ENCODE measurements at places on chromosomes 5 and 9.

DNA sequence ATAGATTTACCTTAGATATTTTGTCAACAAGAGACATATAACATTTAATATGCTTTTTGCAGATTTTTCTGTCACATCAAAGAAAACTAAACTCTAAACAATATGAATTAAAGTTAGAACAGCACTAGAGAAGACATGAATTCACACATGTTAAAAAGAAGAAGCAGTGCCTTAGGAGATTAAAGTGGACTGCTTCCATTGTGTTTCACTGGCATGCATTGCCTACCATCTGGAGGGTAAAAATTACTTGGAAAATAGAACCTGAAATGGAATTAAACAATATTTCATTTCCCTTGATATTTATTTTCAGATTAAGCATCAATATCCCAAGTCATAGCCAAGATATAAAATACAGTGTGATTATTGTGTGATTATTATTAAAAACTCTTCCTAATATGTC lies 319.4 kb upstream of the CDH18 start:
- DNase-seq: no peak

GRCh38 chr5:118891252-118891651 lies 97.1 kb downstream of the DTWD2 start:
- no peak for DNase-seq

DNA sequence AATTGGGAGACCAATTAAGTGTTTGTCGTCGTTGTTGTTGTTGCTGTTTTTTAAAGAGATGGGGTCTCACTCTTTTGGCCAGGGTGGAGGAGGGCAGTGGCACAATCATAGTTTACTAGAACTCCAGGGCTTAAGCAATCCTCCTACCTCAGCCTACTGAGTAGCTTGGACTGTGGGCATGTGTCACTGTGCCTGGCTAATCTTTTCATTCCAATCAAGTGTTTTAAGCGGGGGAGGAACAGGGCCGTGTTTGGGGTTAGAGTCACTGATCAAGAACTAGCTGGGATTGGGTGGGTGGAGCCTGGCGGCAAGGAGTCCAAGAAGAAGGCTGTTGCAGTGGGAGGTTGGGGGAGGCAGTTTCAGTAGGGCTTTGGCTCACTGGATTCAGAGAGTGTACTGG lies 13.8 kb downstream of the SNX30 start:
- no peak for DNase-seq

DNA sequence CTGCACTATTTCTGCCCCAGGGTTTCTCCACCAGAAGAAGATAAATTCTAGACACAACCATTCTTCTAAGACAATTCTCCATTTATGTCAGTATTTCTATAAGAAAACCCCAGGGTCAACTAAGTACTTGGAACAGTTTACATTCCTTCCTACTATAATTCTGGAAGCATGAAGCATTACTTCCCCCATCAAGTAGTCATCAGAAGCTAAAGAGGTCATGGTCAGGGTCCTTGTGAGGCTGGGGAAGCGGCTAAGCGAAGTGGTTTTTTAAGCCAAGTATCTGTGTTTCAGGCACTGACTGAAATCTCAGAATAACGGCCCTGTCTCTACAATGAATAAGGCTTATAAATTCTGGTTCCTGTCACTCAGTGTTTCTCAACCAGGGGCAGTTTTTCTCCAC lies 197.8 kb downstream of the GLIS3 start:
- DNase-seq: no peak

DNA sequence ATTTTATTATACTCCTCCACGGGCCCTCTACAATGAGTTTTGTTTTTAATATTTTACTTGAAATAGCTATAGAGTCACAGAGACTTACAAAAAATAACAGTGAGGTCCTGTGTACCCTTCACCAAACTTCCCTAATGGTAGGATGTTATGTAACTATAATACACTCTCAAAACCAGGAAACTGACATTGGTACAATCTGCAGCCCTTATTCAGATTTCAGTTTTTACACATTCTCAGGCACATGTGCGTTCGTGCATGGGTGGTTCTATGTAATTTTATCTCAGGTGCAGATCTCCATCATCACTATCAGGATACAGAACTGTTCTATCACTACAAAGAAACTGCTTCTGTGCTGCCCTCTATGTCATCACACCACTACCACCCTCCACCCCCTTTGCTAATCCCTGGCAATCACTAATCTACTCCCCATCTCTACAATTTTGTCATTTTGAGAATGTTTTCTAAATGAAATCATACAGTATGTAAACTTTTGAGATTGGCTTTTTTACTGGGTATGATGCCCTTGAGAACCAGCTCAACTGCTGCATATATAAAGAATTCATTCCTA lies 16.4 kb downstream of the RAB14 start:
- DNase-seq: no peak

- DNase-seq: no peak
These were observed 408.3 kb downstream of the MED10 start for GRCh38 chr5:5969942-5970483.

DNA sequence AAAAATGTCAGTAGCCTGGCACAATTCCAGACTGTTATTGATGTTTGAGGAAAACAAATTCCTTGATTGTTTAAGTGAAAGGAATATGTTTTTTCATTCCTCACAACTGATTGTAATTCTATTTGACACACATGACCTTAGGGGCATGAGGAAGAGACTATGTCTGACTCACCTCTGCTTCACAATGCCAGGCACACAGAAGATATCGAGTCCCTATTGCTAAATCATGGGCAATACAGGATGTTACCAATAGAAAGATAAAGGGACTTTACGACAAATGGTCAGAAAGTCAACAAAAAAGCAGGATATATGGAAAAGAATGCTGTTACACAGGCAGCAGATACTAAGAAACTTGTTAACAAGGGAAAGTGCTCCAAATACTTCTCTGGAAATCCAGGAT lies 1903.5 kb downstream of the EFNA5 start:
- no peak for DNase-seq

DNA sequence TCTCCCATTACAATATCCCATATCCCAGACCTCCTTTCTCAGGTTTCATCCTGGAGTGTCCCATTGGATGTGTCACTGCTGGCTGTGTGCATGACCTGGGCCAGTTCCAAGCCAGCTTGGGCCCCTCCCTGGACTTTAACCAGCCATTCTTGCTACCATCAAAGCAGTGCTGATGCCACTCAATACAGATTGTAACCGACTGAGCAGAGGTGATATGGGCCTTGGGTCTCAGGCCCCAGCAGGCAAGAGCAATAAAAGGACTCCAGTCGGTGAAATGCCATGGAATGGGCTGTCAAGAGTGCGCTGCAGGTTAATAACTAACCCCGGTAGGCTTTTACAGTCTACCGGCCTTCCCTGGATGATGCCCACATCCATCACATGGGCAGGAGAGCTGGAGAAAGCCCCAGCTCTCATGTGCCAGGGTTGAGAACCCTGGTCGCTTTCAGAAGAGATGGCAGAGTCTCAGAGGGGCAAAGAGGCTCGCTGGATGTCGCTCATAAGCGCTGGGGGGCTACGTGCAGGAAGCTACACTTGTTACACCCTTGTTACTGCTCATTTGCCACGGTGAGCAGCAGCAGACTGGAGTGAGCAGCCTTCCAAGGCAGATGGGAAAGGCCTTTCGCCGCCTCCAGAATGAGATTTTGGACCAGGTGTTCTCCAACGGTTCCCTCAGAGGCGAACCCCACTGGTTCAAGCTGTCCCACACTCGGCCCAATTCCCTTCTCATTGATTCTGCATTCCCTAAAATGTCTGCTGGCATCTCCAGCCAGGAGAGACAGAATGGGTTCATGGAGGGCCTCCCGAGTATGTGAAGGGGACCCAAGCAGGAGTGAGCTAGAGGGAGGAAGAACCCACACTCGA lies 13.2 kb downstream of the EPB41L4B start:
- no peak for DNase-seq

DNA sequence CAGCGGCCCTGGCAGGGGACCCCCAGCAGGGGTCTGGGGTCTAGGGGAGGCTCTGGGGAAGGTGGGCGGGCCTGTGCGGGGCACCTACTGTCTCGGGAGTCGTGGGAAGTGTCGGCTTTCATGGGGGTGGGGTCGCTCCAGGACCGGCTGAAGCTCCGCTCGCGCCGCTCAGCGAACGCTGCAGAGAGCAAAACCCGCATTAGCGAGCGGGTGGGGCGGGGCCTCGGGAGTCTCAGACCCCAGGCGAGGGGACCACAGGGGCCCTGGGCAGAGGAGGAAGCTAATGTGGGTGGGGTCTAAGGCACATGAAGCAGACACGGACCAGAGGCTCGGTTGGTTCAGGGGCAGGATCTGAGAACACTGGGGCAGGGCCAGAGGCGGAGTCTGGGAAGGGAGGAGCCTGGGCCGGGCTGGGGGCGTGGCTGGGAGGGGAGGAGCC lies 5.5 kb downstream of the NSMF start:
- DNase-seq: peak; percentile 78

DNA sequence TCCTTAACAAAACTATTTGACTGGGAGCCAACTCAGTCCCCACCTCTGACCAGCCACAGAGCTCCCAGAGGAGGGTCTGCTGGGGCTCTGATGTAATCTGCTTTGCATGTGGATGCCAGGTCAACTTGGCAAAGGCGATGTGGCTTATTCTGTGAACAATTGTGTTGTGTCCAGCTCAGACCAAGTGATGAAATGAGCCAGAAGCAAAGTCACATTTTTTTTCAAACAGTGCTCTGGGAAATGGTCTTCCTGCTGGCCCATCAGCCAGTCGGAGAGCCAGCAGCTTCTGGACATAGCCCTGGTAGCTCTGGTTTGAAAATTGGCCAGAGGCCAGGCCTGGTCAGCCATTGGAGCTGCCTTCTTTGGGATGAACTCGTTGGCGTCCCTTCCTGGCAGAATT lies 86.5 kb downstream of the ANGPTL2 start:
- DNase-seq: no peak

- DNase-seq: no peak
These were observed 111.7 kb downstream of the ESM1 start for GRCh38 chr5:54873691-54874090.

Measured in stimulated activated CD4-positive, alpha-beta T cell treated with anti-CD3 and anti-CD28 coated beads, Interleukin-1b, Interleukin-23, amount 100 ng/mL, for 48 hours (primary cell).